ENCODE measurements at places on chromosomes 7 and 10.

GRCh38 chr10:35934642-35934995 is 292.5 kb upstream of the FZD8 start:
- no peak for DNase-seq

DNA sequence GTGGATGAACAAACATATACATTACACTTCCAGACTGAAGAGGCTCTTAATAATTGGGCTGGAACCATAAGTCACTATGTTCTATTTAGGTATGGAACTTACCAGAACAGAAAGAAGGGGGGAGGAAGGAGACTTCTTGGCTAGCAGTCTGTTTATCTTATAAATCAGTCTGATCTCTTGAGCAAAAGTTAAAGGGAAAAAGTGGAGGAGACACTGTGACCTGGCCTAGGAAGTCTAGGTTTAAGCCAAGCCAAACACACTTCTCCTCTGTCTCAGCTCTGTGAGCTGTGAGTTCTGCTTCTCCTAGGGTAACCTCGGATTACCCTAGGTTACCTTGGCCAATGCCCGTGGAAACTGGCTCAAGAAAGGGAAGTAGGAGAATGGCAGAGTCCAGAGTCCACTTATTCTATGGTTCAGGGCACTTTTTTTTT is 95.2 kb downstream of the PFKFB3 start:
- DNase-seq: no peak

- no peak for DNase-seq
Measured at GRCh38 chr7:146146831-146147486, 30.4 kb downstream of the CNTNAP2 start.

DNA sequence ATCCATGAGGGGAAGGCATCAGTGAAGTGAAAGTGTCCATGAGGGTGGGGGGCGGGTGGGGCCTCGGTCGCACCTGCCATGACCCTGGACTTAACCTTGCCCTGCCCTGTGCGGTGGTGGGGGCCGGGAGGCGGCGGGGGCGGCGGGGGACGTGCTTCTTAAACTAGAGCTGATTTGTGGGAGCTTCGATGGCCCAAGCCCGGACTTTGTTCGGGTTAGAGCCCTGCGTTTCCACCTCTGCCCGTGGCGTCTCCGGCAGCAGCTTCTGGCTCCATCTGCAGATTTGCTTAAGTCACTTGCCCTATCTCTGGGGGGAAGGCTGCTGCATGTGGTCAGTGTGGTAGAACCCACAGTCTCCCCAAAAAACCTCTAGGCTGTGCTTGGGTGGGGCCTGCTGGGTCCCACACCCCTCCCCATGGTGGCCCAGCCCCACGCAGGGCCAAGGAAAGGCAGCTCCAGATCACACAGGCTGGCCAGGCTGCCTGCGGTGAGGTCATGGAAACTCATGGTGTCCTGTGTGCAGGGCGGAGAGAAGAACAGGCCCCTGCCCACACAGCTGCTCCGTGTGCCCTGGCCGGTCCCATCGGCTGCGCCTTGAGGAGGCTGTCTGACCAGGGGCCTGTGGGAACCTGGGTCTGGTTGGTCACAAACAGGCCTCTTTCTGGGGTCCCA is 93.2 kb downstream of the INPP5A start:
- no peak for DNase-seq

- DNase-seq: no peak
Measured at GRCh38 chr7:155226261-155227003, 71.2 kb upstream of the INSIG1 start.

DNA sequence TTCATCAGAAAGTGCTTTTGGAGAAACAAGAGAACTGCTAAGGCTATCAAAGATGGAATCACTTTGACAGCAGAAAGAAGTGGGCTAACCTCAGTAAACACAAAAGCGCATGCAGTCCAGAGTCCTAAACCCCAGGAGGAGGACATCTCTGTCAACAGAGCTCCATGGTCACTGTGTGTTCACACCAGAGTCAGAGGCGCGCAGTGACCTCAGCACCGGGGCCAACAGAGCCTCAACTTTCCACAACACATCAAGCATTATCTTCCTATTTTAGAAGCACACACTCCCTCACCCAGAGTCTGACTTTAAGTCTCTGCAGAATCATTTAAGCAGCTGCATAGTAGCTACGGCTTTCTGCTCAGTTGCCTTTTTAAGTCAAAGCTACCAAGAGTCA is 195.3 kb downstream of the DIP2C start:
- no peak for DNase-seq

GRCh38 chr7:149564340-149565095 is 66.9 kb upstream of the ZNF746 start:
- DNase-seq: no peak

- DNase-seq: no peak
Measured at GRCh38 chr10:44851881-44852280, 59.3 kb upstream of the TMEM72 start.

DNA sequence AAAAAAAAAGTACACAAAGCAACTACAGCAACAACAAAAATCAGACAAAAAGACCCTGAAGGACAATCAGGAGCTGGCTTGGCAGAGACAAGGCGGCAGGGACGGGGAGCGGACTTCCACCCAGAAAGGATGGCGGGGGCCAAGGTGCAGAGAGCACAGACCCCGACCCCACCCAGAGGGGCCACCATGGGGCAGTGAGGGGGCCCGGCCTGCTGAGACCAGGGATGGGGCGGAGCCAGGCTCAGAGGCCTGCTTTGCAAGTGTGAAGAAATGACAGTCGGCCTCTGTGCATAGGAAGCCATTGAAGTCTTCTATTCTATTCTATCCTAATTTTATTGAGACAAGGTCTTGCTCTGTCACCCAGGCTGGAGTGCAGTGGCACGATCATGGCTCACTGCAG is 82.0 kb downstream of the ELFN1 start:
- DNase-seq: no peak

GRCh38 chr10:70558871-70559810 is 43.4 kb downstream of the PRF1 start:
- DNase-seq: no peak

- DNase-seq: no peak
Measured at GRCh38 chr7:106110885-106111654, 1.0 kb downstream of the SYPL1 start.

GRCh38 chr10:131931981-131932380 is 31.2 kb downstream of the PPP2R2D start:
- no peak for DNase-seq

GRCh38 chr7:157676001-157676400 is 339.2 kb downstream of the DNAJB6 start:
- no peak for DNase-seq

DNA sequence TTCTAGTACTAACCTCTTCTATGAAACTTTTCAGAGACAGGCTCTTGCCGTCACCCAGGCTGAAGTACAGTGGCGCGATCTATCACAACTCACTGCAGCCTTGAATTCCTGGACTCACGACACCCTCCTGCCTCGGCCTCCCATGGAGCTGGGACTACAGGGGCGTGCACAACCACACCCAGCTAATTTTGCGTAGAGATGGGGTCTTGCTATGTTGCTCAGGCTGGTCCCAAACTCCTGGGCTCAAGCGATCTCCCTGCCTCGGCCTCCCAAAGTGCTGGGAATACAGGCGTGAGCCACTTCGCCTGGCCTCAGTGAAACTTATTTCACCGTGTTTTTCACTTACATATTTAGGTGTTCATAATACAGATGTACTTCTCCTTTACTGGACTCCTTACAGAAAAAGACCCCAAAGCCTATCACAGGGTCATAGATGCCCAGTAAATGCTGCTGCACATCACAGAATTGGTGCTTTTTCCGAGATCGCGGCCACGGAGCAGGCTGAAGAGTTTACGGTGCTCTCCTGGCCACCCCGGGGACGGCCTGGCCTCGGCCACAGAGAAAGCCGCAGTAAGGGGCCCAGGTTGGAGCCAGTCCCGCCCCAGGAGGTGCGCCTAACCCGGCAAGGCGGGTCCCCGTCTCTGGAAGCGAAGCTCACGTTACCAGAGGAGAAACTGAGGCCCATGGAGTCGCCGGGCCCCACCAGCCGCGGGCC is 595 bp downstream of the TBL2 start:
- no peak for DNase-seq

DNA sequence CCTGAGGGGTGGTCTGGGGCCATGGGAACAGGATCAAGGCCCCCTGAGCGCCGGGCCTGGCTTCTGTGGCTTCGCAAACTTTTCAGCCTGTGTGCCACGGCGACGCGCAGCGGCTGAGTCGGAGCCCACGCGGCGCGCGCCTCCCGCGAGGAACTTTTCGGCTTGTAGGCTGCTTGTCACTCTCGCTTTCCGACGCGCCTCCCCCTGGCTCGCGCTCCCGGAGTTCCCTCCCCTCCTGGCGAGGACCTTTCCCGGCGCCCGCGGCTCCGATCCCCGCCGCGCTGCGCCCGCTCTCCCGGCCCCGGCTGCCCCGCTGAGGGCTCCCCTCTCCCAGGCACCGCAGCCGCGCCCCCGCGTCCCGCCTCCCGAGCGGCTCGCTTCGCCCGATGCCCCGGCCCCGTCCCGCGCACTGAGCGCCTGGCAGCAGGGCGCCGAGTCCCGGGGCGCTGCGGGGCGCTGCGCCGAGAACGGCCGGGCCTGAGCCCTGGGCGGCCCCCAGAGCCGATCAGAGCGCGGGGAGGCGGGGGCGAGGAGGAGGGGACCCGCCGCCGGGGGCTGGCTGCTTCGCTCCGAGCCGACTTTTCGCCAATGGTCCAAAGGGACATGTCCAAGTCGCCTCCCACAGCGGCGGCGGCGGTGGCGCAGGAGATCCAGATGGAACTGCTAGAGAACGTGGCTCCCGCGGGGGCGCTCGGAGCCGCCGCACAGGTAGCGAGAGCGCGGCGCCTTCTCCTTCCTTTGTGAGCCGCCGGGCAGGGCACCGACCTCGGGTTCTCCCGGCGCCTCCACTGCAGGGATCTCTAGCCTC is at the start of gene CACNB2:
CACNB2 (plus strand) TSS at position 276 of the 808 bp plus-strand sequence.
- no peak for DNase-seq

GRCh38 chr7:134448356-134449229 is 10.3 kb downstream of the AKR1B1 start:
- DNase-seq: no peak

DNA sequence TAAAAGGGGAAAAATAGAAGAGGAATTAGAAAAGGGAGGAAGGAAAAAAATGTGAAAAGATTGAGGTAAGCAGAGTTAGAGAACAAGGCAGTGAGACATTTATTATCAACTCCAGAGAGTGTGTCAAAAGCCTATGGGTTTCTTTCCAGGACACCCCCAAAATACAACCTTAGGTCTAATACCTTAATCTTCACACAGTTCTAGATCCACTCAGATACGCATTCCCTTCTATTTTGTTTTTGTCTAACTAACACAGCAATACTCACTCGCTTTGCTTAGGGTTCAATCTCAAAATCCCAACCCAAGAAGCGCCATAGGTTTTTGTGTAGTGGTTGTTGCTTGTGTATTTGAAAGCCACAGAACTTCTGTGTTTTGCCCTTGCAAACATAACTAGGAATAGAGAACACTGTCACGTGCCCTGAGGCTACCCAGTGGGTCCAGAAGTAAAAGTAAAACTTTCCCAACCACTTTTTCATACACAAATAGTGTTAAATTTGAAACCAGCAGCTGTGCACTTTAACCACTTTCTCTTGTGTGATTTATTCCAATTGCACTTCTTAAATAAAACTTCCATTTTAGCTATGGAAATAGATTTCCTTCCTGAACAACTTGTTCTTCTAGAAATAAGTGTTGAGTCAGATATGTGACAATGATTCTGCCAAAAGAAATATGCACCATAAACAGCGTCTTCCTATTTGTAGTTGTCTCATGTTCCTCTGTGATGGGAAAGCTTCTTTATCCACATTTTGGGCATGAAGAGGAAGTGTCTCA is 414.7 kb upstream of the GHITM start:
- DNase-seq: no peak

- DNase-seq: no peak
Measured at GRCh38 chr7:117564080-117564479, 84.3 kb downstream of the CFTR start.

- DNase-seq: no peak
Measured at GRCh38 chr7:80114159-80114558, 20.5 kb upstream of the GNAI1 start.

DNA sequence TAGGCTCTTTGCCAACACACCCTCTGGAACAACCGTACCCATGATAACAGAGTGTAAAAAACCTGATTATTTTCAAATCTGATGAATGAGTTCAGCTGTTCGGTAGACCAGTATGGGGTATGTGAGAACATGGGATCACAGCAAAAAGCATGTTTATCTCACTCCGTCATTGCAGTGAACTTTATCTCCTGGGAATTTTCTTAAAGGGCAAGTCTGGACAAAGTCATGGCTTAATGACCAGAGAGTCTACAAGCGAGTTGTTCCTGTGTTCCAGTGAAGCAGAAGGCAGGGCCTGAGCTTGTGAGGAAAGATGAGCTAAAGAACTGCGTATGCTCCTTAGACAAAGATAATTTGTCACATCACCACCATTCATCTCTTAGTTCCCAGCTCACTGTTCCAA is 219.7 kb downstream of the TRIL start:
- DNase-seq: peak; percentile 52

DNA sequence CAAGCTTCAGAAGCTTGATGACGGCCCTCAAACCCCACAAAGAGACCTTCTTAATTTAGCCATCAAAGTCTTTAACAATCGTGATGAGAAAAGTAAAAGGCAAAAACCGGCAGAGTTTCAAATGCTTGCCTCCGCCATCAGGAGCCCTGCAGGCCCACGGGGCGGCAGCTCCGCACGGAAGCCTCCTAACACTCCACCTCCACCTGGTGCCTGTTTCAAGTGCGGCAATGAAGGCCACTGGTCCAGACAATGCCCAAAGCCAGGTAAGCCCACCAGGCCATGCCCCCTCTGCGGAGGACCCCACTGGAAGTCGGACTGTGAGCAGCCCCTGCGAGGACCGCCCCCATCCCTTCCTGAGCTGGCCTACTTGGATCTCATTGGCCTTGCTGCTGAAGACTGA is 43.6 kb downstream of the CBX3 start:
- DNase-seq: no peak

GRCh38 chr7:47570649-47571050 is 11.3 kb downstream of the TNS3 start:
- DNase-seq: no peak

- DNase-seq: no peak
Measured at GRCh38 chr10:79161557-79161956, 92.8 kb downstream of the ZMIZ1 start.

- no peak for DNase-seq
Measured at GRCh38 chr7:34057956-34058355, 152.6 kb downstream of the BMPER start.

DNA sequence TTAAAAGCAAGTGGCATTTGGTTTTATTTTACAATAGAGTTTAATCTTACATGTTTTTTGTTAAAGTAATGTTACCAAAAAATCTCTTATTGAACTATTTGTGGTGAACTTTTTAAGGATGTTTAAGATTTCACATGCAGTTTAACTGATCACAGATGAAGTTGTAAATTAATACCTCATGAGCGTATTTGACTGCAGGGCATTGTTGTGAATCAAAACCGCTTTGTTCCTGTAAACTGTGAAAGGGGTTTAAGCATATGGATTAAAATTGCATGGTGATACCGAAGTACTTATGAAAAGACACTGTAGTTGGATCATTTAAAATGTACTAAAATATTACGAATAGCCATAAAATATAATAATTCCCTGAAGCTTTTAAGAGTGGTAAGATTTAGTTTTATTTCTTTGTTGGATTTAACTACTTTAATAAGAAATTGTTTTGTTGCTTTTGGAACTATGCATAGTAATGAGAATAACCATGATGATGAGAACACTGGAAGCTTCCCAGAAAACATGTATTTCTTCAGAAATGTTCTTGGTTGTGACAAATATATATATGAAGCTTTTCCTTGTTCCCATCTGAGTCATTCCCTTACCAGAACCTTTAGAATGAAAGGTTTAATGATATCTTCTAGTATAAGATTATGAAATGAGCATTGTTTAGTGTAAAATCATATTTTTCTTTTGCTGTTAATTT is 131.3 kb downstream of the ADK start:
- DNase-seq: no peak

All from epithelial cell of prostate (primary cell).